ENCODE measurements at places on chromosomes 16 and 17. TPM values are rescaled to one million over a fixed set of nuclear protein-coding genes. Genes with fewer than 3 reads are reported as not detected.

ICAM2 gene
- 55.7 TPM for total RNA-seq

ZNF232 gene
- total RNA-seq = 4.9 TPM

FAHD1 gene
- total RNA-seq = 53.5 TPM

NLRC5 gene
- 114 TPM for total RNA-seq

LITAF gene
- total RNA-seq = 111 TPM

CALB2 gene
- total RNA-seq = 3.9 TPM

PRCD gene
- 21.4 TPM for total RNA-seq

RAMP2 gene
- total RNA-seq = 27.3 TPM

KRTAP2-2 gene
- not detected for total RNA-seq

C17orf50 gene
- not detected for total RNA-seq

ERBB2 gene
- total RNA-seq = 52.1 TPM

TBC1D3G gene
- not detected for total RNA-seq

COQ7 gene
- 15.5 TPM for total RNA-seq

C1QTNF8 gene
- total RNA-seq = not detected

BAHCC1 gene
- total RNA-seq = 9.1 TPM

ADAP2 gene
- total RNA-seq = 14.0 TPM

ABCA5 gene
- total RNA-seq = 50.6 TPM

Measured in vagina (tissue), 2 donors.